ENCODE measurements at places on chromosomes 7 and 10. TPM values are rescaled to one million over a fixed set of nuclear protein-coding genes. Genes with fewer than 3 reads are reported as not detected.

FAS gene
- total RNA-seq = 28.6 TPM

ATP5F1C gene
- 264 TPM for total RNA-seq

ASIC3 gene
- 9.9 TPM for total RNA-seq

PDZD7 gene
- 1.1 TPM for total RNA-seq

SPDYE2B gene
- total RNA-seq = not detected

ICA1 gene
- 1.1 TPM for total RNA-seq

CHAT gene
- not detected for total RNA-seq

SLC26A5 gene
- total RNA-seq = not detected

NKX6-2 gene
- 0.91 TPM for total RNA-seq

BET1 gene
- 25.2 TPM for total RNA-seq

TYSND1 gene
- total RNA-seq = 16.8 TPM

SEMA4G gene
- 7.4 TPM for total RNA-seq

HTR7 gene
- total RNA-seq = 0.17 TPM

DRGX gene
- total RNA-seq = not detected

GIMAP1 gene
- not detected for total RNA-seq

PDK4 gene
- 28.0 TPM for total RNA-seq

MPP7 gene
- total RNA-seq = 0.11 TPM

NEUROD6 gene
- not detected for total RNA-seq

PRLHR gene
- total RNA-seq = not detected

GRID1 gene
- total RNA-seq = 0.29 TPM

TMEM270 gene
- 0.17 TPM for total RNA-seq

RBP4 gene
- 10.6 TPM for total RNA-seq

TMEM229A gene
- total RNA-seq = not detected

GIMAP2 gene
- total RNA-seq = not detected

CASTOR2 gene
- total RNA-seq = 3.6 TPM

TEX47 gene
- total RNA-seq = not detected

LRRD1 gene
- not detected for total RNA-seq

FFAR4 gene
- 0.06 TPM for total RNA-seq

CFAP70 gene
- 0.17 TPM for total RNA-seq

PNLIPRP3 gene
- total RNA-seq = 0.03 TPM

IGF2BP3 gene
- total RNA-seq = 29.7 TPM

GRID2IP gene
- total RNA-seq = not detected

CCNJ gene
- 6.1 TPM for total RNA-seq

C10orf53 gene
- total RNA-seq = not detected

ZNF117 gene
- 0.09 TPM for total RNA-seq

PGAM2 gene
- total RNA-seq = not detected

OR6B1 gene
- not detected for total RNA-seq

CCL24 gene
- total RNA-seq = not detected

AS3MT gene
- total RNA-seq = 3.2 TPM

OPALIN gene
- total RNA-seq = not detected

ODAD2 gene
- total RNA-seq = 0.17 TPM

NPSR1 gene
- not detected for total RNA-seq

AMPH gene
- 0.05 TPM for total RNA-seq

CACNA2D1 gene
- total RNA-seq = 7.1 TPM

TNS3 gene
- total RNA-seq = 67.8 TPM

CHCHD2 gene
- total RNA-seq = 695 TPM

GTF2IRD1 gene
- 17.7 TPM for total RNA-seq

CHST3 gene
- 61.9 TPM for total RNA-seq

UMAD1 gene
- 10.5 TPM for total RNA-seq

LGI1 gene
- total RNA-seq = not detected

TAS2R5 gene
- total RNA-seq = 0.34 TPM

TMEM140 gene
- total RNA-seq = 1.1 TPM

MUC12 gene
- total RNA-seq = 20.3 TPM

Data from A549 treated with AZD2906 at 1 μM for 4 hours (cell line).